ENCODE measurements at places on chromosomes 7 and 10.

GRCh38 chr10:68166871-68167585 is 57.7 kb downstream of the MYPN start:
- DNase-seq: no peak

GRCh38 chr10:117223693-117224430 is 17.1 kb upstream of the SLC18A2 start:
- no peak for DNase-seq

GRCh38 chr7:65216469-65216868 is 157.2 kb upstream of the ZNF92 start:
- peak; percentile 68 for DNase-seq

DNA sequence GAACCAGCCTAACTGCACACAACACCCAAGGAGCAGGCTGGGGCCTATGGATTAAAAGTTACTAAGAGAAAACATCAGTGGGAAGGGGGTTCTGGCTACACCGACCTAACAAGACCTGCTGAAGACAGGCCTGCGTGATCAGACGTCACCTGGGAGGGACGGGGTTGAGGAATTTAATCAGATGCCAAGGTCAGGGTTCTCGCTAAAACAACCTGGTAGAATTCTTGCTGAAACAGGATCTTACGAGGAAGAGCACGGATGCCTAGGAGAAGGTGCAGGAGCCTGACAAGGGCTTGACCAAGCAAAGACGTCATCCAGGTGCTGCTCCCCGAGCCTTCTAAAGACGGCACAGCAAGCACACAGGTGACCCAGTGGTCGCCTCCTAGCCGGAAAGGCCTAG is 1.6 kb downstream of the IDI2 start:
- DNase-seq: no peak

GRCh38 chr10:96576277-96576980 is 10.4 kb downstream of the TM9SF3 start:
- DNase-seq: no peak

GRCh38 chr7:93029056-93029455 is 88.7 kb downstream of the SAMD9 start:
- no peak for DNase-seq

DNA sequence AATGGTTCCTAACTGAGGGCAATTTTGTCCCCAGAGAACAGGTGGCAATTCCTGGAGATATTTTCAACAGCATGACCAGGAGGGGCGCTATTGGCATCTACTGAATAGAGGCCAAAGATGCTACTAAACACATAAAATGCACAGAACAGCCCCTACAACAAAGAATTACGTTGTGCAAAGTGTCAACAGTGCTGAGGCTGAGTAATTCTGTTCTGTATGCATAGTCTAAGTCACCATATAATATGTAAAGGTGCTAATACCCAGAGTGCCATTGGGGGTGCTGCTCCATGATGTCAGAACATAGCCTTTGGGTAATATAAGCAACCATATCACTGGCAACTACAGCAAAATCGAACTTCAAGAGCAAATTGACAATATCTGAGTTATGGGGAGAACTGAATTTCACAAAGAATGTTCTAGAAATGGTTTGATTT is 213.3 kb upstream of the PHYHIPL start:
- no peak for DNase-seq
